ENCODE measurements at places on chromosomes 7 and 10.

DNA sequence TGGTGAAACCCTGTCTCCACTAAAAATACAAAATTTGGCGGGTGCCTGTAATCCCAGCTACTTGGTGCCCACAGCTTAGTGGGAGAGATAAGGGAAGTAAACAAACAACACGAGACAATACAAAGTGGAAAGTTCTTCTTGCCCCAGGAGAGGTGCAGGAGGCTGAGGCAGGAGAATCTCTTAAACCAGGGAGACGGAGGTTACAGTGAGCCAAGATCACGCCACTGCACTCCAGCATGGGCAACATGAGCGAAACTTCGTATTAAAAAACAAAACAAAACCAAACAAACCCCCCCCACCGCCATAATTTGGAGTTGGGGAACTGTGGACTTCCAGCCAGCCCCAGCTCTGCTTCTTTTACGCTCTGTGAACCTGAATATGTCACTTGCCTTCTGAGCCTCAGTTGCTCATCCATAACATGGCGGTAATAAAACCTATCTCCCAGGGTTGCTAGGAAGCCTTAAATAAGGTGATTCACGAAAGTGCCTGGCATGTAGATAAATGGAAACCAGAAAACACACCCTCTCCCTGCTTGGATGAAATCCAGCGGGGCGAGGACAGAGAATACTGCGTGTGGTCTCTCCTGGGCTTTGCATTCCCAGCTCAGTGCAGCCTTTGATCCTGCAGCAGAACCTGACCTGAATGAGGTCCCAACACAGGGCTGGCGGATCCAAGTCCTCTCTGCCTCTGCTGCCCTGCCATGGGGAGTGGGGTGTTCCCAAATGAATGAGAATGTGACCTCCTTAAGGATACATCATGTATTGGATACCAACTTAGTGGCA lies 10.2 kb downstream of the MLXIPL start:
- no peak for DNase-seq

DNA sequence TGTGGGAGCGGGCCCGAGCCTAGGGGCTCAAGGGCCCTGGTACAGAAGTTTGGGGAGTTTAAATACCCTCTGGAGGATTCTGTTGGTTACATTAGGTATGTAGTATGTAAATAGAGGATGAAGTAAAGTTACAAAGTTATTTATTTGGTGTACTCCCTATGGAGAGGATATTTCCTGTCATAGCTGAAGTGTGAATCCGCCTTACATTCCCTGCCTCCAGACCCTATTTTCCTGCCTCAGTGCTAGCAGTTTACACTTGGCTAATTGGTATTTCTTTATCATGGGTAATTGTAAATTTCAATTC lies 60.6 kb upstream of the KLF14 start:
- DNase-seq: no peak

GRCh38 chr7:85103357-85103756 lies 83.5 kb downstream of the SEMA3D start:
- no peak for DNase-seq

GRCh38 chr10:30722956-30723620 lies 93.5 kb upstream of the LYZL2 start:
- no peak for DNase-seq

DNA sequence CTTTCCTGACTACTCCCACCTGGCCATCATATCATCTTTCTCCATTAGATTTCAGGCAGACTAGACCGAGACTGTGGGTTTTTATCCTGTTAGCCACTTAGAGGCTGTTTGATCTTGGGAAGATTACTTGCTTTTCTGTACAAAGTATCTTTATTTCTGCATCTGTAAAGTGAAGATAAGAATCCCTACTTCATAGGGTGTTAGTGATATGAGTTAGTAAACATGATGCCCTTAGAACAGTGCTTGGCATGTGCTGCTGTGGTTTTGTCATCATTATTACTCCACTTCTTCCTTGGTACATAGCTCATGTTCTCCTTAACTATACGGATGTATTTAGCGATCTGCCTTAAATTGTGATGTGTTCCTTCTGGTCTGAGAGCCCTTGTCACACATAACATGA lies 165.2 kb downstream of the AUTS2 start:
- DNase-seq: no peak

DNA sequence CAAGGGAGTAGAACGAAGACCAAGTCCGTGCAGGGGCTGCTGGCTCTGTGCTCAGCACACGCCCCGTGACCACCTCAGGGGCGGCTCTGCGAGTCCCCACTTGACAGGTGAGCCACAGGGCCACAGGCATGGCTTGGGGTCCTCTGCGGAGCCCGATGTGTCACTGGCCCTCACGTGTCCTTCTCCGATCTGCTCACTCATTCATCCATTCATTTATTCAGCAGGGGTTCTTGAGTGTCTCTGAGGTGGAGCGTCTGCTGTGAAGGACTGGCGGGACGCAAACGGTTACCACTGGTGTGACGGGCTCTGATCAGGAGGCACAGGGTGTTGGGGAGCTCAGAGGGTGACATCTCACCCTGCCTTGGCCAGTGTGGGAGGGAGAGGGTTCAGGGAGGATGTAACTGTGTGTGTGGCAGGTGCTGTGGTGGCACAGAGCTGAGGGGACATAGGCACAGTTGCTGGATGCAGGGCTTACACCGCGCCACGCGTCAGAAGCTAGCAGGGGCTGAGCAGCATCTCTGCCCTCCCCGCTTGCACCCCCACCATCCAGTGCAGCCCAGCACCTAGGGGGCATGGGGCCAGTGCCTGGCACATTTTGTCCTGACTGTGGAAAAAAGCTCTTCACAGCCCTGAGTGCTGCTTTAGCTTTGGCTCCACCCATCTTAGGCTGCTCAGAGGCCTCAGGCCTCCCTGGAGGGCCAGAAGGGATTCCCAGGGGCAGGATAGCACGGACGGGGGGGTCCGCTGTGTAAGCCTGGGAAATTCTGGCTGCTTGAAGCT lies 116.8 kb downstream of the LHPP start:
- no peak for DNase-seq

DNA sequence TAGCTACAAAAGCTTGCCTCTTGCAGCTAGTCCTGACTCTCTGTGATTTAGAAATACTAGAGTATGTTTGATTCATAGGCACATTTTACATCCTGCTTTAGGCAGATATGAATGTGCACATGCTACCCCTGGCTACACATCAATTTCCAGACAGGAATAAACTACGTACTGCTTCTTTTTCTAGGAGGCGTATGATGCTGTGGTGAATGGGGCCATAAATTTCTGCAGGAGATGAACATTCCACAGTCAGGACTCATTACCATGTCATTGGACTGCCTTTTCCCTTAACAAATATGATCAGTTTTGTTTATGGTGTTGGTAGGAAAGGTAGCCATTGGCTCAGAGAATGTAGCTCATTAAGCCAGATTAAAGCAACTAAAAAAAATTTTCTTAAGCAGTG lies 50.1 kb upstream of the IFRD1 start:
- DNase-seq: no peak

DNA sequence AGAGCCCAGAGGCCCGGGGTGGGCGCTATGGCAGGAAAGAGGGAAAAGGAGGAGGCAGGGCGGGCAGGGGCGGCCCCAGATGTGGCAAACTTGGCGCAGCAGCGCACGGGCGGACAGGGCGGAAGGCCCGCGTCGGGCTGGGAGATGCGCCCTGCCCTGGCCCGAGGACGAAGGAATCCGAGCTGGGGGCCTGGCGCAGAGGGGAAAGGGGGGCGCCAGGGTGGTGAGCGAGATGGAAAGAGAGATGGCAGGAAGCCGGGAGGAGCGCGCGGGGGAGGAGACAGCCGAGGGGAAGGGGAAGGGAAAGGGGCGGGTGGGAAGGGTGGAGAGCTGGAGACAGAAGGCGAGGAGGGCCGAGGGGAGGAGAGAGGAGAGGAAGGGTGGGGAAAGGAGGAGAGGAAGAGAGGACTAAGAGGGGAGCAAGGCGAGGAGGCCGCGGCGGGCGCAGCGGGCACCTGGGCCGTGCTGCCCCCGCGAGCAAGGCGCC lies at the start of gene MARVELD1:
MARVELD1 (plus strand) TSS at position 392 of the 487 bp plus-strand sequence. CDS start 147 bp downstream, outside the sequence.
- DNase-seq: no peak

DNA sequence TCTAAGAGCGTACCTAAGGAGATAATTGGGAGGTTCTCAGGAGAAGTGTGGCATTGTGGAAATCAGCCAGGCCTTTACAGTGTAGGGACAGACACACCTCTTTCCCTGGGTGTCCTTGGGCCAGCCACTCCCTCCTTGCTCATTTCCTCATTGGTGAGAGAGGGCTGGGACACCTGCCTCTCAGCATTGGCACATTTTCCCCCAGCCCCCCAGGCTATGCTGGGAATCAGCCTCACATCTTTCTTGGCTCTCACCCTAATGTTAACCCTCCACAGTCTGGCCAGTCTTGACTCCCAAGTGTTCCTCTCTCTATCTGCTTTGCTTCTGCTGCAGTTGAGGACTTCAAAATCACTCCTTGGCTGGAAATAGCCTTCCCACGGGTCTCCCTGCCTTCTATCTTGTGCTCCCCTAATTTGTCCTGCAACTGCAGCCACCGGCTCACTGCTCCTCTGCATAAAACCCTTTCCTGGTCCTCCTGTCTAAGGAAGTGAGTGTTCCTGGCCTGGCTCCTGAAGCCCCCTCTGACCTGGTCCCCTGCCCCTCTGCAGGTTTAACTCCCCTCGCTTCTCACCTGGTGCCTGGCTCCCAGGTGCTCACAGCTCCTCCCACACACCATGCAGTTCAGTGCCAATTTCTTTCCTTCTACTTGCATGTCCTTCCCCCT lies 15.8 kb downstream of the TBXAS1 start:
- no peak for DNase-seq

- DNase-seq: no peak
Measured at GRCh38 chr10:63866747-63867140, 345.5 kb downstream of the REEP3 start.

DNA sequence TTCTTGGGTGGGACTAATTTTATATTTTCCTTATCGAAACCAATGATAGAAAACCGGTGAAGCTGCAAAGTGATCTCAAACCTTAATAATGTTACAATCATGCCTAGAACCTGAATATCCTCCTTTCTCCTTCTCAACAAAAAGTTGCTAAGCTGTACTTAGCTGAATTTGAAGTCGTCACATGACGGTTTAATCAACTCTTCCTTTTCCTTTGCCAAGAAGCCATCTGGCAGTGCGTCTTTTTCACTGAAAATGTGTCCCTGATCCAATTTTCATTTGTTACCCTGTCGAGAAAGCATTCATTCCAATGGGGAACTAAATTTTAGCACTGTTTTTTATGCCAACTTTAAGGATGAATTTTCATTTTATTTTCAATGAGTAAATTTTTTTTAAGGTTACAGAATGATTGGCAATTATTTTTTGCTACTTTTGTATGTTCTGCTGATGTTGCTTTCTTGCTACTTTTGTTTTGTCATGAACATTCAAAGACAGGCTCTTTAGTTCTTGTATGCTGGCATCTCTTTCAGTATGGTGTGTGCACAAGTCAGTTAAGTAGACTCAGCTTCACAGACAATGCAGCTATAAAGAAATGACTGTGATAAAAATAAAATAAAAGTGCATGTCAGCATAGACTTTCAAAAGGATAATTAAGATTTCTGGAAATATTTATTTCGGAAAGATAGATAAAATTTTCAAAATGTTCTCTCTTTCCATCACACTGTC lies 980.0 kb downstream of the DNAJB9 start:
- no peak for DNase-seq

DNA sequence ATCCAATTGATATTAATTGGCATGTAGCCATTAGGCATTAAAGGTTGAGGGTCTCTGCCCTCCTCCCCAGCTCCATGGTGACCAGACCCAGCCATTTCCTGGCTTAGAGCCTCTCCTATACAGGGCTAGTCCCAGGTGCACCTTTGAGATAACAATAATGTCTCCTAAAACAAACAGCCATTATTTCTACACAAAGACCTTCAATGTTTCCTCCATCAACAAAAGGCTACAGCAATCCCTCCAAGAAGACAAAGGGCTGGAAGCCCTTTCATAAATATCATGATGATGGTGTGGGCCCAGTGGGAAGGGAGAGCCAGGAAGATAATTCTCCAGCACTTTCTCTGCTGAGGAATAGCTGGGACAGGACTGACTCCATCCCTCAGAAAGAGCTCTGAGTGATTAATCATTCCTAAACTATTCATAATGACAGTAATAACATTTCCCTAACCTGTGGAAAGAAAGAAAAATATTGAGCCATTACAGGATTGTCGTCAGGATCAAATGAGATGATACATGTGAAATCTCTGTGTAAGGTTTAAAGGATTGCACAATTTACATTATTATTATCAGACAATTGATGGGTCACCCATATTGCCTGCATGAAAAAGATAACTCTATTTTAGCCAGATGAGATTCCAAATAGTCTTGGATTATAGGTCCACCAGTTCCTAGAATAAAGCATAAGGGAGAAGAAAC lies 10.2 kb downstream of the PKD2L1 start:
- no peak for DNase-seq

- DNase-seq: peak; percentile 29
Measured at GRCh38 chr7:149414745-149415390, 46.0 kb downstream of the ZNF777 start.

DNA sequence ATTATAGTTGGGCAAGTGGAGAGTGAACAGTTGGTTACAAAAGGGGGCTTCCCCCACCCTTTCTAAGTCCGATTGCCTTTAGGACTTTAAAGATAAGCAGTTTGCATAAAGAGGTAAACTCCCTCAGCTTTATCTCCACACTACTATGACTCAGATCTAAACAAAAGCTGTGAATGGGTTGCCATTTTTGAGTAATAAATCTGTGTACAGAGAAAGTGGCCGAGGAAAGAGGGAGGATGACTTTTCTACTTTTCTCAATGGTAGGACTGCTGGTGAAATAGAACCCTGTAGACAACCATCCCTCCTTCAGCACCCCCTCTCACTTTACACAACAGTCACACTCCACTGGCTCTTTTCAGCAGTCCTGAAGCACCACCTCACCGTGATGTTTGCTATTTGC lies 71.2 kb downstream of the DNMBP start:
- DNase-seq: no peak

GRCh38 chr10:86389441-86390193 lies 23.0 kb upstream of the GRID1 start:
- DNase-seq: no peak

DNA sequence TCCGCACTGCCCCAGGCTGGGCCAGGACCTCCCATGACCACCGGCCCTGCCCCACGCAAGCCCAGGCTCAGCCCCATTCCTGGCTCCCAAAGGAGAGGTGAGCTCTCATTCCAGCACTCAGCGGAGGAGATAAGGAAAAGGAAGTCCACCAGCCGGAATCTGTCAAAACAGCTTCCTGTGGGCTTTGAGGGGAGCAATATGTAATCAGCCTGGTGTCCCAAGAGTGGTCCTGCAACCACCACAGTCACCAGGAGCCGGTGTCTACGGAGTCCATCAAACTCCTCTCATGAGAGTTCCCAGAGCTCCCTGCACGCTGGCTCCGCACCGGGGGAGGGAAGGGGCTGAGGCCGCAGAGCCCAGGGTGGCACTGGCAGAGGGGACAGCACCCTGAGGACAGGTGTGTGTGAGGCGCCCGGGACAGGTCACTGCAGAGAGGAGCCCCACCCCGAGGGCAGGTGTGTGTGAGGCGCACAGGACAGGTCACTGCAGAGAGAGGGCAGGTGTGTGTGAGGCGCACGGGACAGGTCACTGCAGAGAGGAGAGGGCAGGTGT lies 57.9 kb downstream of the STK32C start:
- DNase-seq: no peak

DNA sequence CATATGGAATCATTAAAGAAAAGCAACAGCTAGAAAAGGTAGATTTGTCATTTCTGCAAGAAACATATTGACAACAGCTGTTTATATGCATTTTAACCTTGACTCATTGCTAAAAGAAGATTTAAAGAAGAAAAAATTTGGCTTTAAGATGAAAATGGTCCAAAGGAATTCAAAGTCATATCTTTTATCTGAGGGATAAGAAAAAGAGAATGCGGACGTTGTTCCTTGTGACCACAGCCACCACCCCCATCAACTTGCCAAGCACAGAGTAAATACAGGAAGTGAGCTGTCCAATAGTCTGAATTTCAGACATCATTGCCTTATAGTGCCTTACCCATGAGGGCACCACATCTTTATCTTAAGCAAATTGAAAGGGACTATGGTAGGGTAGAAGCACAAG lies 7.3 kb upstream of the CRPPA start:
- no peak for DNase-seq

Measured in stimulated activated CD8-positive, alpha-beta memory T cell treated with anti-CD3 and anti-CD28 coated beads, Interleukin-2, amount 100 ng/mL, for 1 hour (primary cell).